GM12891 (cell line): ENCODE measurements at places on chromosomes 3 and 15.

GRCh38 chr3:377158-377561 lies 180.6 kb downstream of the CHL1 start:
- DNase-seq, result no peak

GRCh38 chr3:188153437-188154013 lies 432 bp upstream of the LPP start:
- DNase-seq, result peak; percentile 13

DNA sequence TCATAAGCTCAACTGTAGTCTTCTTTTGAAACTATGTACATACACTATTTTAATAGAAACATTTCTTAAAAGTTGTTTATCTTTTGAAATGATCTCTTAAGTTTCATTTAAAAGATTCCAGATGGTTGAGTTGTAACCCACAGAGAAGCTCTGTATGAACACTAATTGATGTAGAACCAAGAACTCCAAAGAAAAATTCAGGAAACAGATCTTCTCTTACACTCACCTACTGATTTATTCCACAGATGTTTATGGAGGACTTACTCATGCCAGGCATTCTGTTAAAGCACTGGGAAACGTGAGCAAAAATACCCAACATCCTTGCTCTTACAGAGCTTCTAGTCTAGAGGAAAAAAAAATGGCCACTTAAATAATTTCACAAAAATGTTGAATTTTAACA lies 551.1 kb downstream of the NAALADL2 start:
- no peak for DNase-seq

GRCh38 chr15:48596841-48597240 lies 48.7 kb downstream of the FBN1 start:
- DNase-seq, result no peak

- DNase-seq, result no peak
Observed at GRCh38 chr15:31597466-31597865, 270.8 kb downstream of the KLF13 start.

GRCh38 chr15:37483779-37484178 lies 383.4 kb upstream of the MEIS2 start:
- DNase-seq, result no peak

GRCh38 chr3:186922224-186922623 lies 8.1 kb upstream of the ST6GAL1 start:
- no peak for DNase-seq

DNA sequence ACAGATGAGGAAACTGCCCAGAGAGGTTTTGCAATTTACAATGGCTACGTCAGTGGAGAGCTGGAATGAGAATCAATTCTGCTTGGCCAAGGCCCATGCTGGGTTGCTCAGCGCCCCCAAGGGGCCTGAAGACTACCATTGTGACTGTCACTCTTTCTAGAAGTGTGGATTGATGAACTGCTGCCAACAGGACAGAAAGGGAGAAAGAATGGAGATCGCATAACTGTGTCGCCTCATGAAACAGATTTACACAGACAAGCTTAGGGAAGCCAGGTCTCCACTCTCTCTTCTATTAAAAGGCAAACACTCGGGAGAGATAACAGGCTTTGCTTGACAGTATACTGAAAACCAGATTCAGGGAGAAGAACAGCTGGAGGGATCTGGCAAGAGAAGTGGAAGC lies 160.0 kb downstream of the STT3B start:
- DNase-seq, result no peak

- DNase-seq, result no peak
Observed at GRCh38 chr3:195115600-195116406, 155.2 kb downstream of the XXYLT1 start.

GRCh38 chr15:67184208-67184925 lies 70.1 kb downstream of the AAGAB start:
- DNase-seq, result no peak

DNA sequence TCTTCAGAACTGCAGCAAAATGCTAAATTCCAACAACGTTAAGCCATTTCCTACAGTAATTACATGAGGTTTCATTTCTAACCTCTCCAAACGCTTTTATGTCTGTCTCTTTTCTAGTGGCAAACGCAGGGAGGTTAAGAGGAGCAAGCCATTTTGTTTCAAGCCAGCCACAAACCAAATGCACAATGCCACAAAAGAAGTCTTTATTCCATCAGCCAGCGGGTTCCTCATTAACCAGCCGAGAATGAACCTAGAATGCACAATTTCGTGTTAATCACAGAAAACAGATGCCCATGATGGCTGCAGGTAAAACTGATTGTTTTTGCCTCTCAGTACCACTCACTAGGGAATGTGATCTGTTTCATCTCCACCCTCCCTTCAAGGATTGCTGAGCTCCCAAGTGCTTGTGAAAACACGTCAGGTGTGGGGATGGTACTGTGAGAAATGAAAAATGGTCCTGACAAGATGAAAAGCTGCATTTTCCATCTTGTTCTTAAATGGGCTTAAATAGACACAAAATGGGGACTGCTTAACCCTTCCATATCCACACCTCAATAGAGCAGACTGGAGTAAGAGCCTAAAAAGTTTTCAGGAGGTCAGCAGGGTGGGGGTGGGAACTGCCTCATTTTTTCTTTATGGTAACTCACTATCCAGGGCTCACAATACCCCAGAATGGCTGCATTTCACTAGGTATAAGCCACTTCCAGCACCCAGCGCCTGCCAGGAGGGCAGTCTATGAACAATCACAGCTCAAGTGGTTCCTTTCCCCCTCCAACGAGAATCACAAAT lies 277.1 kb downstream of the MAGI1 start:
- no peak for DNase-seq

DNA sequence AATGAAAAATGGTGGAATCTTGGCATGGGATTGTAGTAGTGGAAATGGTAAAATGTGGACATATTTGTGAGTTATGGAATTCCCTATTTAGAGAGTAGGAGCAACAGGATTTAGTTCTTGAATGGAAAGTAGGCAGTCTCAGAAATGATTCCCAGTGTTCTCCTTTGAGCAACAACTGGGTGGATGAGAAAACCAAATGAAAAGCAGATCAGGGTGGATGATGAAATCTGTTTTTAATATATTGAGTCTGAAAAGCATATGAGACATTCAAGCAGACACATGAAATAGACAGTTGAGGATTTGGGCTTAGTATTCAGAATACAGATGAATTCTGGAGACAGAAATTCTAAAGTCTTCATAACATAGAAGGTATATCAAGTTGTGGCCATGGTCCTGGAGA lies 451.3 kb downstream of the LPP start:
- no peak for DNase-seq

GRCh38 chr3:86934851-86935250 lies 56.1 kb downstream of the VGLL3 start:
- no peak for DNase-seq

- DNase-seq, result no peak
Observed at GRCh38 chr3:144590854-144591253, 619.2 kb downstream of the DIPK2A start.

- DNase-seq, result no peak
Observed at GRCh38 chr3:70854108-70854507, 541.7 kb upstream of the MDFIC2 start.

- no peak for DNase-seq
Observed at GRCh38 chr3:59064276-59064675, 14.5 kb upstream of the CFAP20DC start.

- no peak for DNase-seq
Observed at GRCh38 chr3:155554777-155555451, 190.0 kb downstream of the PLCH1 start.

DNA sequence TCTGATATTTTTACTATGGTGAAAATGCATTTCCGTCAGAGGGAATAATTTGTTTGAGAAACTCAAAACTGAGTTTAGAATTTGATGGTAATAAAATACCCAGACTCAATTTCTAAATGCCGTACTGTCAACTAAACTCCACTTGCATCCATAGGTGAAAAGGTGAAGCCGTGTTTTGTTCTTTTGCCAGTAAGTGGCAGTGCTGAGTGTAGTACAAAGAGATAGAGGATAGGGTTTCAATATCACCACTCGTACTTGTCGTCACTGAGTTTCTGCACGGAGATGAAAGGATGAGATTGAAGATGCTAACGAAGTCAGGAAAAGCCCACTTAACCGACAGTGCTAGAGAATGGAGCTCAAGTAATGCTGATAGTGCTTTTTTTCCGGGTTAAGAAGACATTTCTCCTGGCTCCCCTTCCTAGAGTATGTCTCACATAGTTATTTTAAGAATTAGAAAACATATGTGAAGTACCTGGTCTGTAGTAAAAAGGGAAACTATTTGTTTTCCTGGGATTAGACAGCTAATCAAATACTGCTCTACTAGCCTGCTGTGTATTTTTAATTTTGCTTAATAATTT lies 345.1 kb downstream of the IL5RA start:
- DNase-seq, result no peak

- no peak for DNase-seq
Observed at GRCh38 chr3:167740961-167741587, 5.6 kb downstream of the SERPINI1 start.

DNA sequence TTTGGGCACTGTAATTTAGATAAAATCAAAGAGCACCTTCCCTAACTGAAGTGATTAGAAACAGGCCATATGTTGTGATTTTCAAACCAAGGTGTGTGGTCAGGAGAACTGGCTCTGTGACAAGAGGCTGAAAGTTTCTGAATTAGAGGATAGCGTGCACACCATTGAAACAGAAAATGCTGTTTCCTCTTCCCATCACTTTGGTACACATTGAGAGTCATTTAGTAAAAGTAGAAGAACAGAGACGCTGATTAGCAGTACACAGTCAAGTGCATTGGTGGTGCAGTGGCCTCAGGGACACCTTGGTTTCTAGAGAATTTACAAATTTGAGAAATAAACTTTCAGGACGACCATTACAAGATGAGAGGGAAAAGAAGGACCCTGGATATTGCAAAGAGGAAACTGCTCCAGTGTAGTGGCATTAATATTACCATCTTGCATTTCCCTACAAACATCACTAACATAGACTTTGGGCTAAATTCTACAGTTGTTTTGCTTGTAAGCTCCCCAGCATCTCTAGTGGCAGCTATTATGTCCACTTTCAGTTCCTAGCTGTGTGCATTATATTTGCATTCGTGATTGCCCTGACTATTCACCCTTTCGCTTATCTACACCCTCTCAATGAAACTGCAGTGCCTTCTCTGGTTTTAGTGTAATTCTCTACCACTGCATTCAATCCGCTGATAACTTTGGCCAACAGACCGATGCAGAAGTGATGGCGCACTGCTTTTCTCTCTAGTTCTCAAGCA lies 728.1 kb upstream of the GRM7 start:
- no peak for DNase-seq

GRCh38 chr3:101861212-101861788 lies 12.0 kb downstream of the NFKBIZ start:
- DNase-seq, result no peak

DNA sequence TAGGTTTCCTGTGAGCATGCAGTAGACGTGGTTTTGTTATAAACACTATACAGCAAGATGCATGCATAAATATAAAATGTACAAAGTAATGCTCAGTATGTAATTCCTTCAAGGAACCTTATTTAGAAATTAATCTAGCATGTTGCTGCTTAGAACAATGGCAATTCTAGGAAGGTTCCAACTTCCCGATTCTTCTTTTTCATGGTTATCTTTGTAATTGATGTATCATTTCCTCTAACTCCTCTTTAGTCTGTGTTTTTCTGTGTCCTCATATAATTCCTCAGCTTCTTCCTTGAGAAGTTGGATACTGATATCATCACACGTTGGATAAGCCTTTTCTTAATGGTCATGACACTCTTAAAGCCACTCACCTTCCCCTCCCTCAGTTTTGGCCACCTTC lies 3.5 kb downstream of the TSEN2 start:
- DNase-seq, result no peak

- DNase-seq, result no peak
Observed at GRCh38 chr3:43163895-43164493, 58.1 kb upstream of the POMGNT2 start.

DNA sequence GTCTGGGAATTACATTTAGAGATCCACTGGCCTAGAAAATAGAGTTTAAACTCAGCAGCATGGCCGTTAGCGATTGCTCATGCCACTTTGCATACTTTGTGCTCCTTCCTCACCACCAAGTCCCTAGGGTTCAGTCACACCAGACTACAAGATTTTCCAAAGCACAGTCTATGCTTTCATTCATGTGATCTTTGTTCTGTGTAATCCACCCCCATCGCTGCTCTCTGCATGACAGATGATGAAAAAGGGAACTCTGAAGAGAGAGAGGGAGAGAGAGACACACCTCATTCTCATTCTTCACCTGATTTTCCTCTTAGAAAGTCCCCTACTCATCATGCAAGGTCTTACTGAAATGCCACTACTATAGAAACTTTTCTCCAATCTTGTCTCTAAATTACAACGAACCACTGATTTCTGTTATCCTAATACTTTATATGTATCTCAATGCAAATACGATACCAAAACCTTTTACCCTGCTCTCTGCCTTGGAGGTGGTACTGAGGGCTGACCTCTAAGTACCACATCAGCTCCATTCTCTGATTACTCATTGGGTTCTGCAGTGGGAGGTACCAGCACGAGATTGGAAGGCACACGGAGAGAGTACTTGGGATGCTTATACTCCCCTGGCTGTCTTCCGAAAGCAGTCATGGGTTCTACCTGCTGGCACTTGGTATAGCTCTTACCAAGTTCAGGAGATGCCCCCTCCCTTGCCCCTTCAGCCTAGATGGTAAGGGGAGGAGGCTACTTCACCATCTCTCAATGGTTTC lies 1.1 kb upstream of the PARP15 start:
- no peak for DNase-seq

GRCh38 chr3:125156456-125156855 lies 56.1 kb downstream of the SLC12A8 start:
- no peak for DNase-seq

DNA sequence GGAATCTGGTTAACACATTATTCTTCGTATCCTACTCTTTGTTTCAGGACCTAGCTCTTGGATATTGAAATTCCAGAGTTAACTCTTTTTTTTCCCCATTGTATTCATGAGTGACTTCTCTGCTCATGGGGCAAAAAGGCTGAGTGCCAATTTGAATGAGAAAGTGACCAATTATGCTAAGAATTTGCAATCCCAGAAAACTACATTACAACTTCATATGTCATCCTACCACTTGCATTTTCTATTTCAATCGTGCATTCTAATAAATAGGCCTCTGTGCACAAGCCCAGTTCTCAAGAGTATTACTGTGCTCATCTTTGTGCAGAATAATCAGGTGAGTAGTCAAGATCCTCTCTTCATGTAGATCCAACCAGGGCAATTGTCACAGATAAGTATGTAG lies 537.8 kb downstream of the OTOL1 start:
- no peak for DNase-seq

- DNase-seq, result no peak
Observed at GRCh38 chr3:115885621-115886020, 262.3 kb downstream of the GAP43 start.

GRCh38 chr3:69095636-69096035 lies 10.9 kb downstream of the ARL6IP5 start:
- DNase-seq, result no peak

DNA sequence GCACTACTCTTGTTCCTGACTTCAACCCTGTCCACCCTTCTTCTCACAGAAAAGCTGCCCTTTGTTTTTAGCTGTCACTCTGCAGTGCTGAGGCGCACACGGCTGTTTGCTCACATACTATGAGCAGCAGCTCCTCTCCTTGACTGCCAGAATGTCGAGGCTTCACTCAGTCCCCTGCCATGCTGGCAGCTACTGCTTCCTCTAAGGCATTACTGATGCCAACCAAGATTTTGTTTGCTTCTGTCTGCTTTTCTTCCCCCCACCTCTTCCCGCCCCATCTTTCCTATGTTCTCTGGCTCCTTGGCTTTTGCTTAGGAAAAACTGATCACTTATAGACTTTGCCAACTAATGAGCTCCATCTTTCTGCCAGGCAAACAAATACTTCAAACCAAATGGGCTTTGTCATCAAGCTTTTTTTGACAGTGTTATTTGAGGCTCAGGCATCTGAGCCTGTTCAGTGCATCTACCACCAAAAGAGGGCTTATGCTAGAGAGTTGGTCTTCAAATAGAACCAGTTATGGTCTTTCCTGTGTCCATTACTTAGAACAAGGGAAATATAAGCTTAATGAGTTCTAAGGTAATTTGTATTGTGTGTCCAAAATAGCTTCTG lies 81.0 kb downstream of the FBXL2 start:
- DNase-seq, result no peak
